ENCODE measurements at places on chromosomes 5 and 9.

DNA sequence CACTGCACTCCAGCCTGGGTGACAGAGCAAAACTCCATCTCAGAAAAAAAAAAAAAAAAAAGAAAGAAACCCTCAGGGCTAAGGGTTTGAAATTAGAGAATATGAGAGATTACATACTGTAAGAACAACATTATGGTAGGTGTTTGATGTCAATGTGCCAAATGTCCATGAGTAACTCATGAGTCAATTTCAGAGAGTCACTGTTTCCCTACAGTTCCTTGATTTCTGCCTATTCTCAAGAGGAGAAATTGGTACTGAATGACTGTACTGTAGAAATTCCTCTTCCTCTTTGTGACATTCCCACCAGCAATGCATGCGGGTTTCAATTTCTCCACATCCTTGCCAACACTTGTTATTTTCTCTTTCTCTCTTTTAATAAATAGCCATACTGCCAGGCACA is 35.2 kb downstream of the MARVELD2 start:
- H3K27me3 ChIP-seq, result no peaks in the 10 kb centered on the region
- no peaks in the 10 kb centered on the region for H3K4me1 ChIP-seq

DNA sequence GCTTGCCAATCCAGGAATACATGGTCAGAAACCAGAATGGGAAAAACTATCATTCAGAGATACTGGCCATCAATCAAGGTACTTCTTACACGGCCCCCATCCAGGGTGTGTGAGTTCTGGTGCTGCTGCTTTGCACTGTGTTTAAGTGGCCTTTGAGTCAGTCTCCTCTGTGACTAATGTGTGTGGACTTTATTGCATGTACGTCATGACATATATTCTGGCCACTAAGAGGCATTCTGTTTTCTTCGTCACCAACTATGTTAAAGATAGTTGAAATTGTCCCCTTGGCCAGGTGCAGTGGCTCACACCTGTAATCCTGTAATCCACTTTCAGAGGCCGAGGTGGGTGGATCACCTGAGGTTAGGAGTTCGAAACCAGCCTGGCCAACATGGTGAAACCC is 8.5 kb downstream of the EXOSC3 start:
- H3K36me3 ChIP-seq, result peaks cover 11% of the 10 kb centered on the region
- no peak overlapping the region for H3K27ac ChIP-seq
- DNase-seq, result no peak
- H3K27me3 ChIP-seq, result no peaks in the 10 kb centered on the region
- no peaks in the 10 kb centered on the region for H3K4me1 ChIP-seq

DNA sequence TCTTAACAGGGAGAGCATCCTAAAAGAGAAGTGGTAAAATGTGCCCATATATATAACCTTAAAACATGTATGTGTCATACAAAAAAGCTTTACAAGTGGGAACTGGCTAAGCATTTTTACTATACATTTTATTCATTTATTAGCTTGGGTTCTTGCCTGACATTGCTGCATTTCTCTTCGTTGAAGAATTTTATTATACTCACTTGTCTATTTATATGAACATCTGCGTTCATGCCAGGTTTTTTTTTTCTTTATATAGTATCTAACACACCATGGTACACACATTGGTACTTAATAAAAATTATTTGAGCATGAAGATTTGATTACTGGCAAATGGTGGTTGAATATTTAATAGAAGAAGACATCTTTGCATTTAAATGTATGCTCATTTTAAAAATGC is 492.3 kb downstream of the SPATA31D1 start:
- H3K4me1 ChIP-seq, result no peaks in the 10 kb centered on the region
- no peak for DNase-seq

- H3K4me1 ChIP-seq, result no peaks in the 10 kb centered on the region
- H3K27ac ChIP-seq, result no peak overlapping the region
- no peaks in the 10 kb centered on the region for H3K36me3 ChIP-seq
- no peak overlapping the region for H3K4me3 ChIP-seq
- H3K27me3 ChIP-seq, result no peaks in the 10 kb centered on the region
- no peak for DNase-seq
These were observed 574.5 kb upstream of the ARRDC3 start for GRCh38 chr5:91957666-91958065.

- no peaks in the 10 kb centered on the region for H3K4me1 ChIP-seq
- peaks cover 28% of the 10 kb centered on the region for H3K36me3 ChIP-seq
- H3K27me3 ChIP-seq, result no peaks in the 10 kb centered on the region
- no peak overlapping the region for H3K4me3 ChIP-seq
- no peak overlapping the region for H3K27ac ChIP-seq
These were observed 81.8 kb downstream of the GDNF start for GRCh38 chr5:37757980-37758582.

DNA sequence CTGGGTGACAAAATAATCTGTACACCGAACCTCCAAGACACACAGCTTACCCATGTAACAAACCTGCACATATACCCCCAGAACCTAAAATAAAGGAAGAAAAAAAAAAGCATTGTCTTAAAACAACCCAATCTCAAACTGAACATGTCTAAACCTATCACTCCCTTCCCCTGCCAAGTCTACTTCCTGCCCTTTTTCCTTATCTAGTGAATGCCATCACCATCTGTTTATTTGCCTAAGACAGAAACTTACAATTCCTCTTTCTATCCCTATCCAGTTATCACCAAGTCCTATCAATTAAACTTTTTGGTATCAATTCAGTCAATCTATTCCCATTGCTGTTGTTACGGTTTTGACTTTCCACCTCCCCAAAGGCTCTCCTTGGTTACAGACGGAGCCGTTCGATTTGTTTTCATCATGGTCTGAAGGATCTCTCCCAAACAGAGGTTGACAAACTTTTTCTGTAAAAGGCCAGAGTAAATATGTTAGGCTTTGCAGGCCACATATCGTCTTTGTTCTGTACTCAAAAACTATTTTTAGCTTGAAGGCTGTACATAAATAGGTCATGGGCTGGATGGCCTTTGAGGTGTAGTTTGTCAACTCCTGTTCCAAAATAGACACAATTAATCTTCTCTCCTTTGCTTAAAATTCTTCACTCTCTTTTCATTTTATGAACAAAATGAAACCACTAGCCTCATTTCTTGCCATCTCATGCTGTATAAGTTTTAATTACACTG is 12.1 kb downstream of the NOL8 start:
- H3K4me1 ChIP-seq, result no peaks in the 10 kb centered on the region
- peaks cover 92% of the 10 kb centered on the region for H3K36me3 ChIP-seq
- DNase-seq, result no peak
- H3K27ac ChIP-seq, result no peak overlapping the region

GRCh38 chr9:92711844-92712243 is 41.9 kb upstream of the IPPK start:
- no peak overlapping the region for H3K27ac ChIP-seq
- H3K27me3 ChIP-seq, result no peaks in the 10 kb centered on the region
- H3K4me3 ChIP-seq, result no peak overlapping the region
- H3K4me1 ChIP-seq, result peaks cover 19% of the 10 kb centered on the region
- H3K36me3 ChIP-seq, result no peaks in the 10 kb centered on the region

DNA sequence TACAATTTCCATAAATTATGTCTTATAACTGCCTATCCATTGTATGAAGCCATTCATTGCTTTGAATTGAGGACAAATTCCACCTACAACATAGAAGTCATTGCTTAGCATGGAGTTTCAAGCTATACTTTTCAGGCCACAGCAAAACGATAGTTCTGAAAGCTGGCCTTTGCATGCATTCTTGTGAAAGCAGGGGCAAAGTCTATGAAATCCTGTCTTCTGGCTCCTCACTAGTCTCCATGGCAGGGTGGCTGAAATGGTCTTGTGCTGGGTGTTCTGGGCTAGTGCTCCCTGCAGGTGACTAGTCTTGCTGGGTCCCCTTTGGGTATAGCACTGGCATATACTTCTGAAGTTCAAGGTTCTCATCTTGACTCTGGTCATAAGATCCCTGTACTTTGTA is 353.9 kb upstream of the ZNF608 start:
- H3K27ac ChIP-seq, result no peak overlapping the region
- H3K27me3 ChIP-seq, result no peaks in the 10 kb centered on the region
- H3K4me3 ChIP-seq, result no peak overlapping the region
- no peaks in the 10 kb centered on the region for H3K4me1 ChIP-seq
- DNase-seq, result no peak
